Activated naive CD8-positive, alpha-beta T cell treated with anti-CD3 and anti-CD28 coated beads, Interleukin-2, amount 50 U/mL, for 16 hours (primary cell): ENCODE measurements at places on chromosomes 6 and 20.

DNA sequence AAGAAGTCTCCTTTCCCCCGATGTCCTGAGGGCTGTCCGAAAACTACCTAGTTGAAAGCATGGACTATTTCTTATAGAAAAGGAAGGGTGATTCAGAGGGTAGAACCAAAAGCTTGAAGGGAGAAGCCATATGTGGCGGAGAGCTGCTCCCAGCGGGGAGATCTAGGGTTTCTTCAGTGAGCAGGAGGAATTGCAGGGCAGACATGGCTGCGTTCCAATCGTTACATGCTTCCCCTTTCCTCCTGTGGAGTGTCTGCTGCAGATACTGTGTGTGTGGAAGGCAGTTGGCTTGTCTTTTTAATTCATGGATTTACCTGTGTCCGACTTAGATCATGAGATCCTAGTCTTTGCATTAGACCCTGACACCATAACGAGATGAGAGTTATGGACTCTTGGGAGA is 799.5 kb downstream of the QKI start:
- DNase-seq, result no peak

- DNase-seq, result no peak
Measured at GRCh38 chr6:107612762-107613415, 123.0 kb downstream of the SOBP start.

- no peak for DNase-seq
Measured at GRCh38 chr20:61661583-61661982, 404.1 kb downstream of the TAF4 start.

DNA sequence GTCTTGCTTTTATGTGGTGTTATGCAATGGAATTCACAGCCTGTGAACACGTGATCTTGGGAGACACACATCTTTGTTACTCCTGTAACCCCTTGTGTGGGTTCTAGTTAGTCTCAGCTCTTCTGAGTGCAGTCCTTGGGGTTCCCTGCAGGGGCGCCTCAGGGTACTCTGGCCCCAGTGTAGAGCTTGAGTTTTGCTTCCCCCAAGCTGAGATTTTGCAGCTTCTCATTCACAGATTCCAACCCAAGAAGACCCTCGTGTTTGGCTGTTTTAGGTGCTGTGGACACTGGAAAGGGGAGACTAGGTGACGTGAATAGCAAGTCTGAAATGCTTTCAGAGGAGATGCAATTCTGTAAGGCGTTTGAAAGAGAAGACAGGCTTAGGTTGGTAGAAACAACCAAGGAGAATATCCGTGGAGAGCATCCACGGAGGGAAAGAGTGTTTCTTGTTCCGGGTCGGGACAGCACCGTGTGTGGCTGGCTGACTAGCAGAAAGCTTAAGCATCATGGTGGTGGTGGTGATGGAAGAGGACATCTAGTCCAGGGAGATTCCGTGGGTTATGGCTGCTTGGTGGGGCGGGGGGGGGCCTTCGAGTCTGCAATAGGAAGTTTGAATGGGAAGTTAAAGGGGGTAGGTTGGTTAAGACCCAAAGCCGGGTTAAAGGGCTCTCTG is 30.1 kb downstream of the DUSP22 start:
- no peak for DNase-seq

DNA sequence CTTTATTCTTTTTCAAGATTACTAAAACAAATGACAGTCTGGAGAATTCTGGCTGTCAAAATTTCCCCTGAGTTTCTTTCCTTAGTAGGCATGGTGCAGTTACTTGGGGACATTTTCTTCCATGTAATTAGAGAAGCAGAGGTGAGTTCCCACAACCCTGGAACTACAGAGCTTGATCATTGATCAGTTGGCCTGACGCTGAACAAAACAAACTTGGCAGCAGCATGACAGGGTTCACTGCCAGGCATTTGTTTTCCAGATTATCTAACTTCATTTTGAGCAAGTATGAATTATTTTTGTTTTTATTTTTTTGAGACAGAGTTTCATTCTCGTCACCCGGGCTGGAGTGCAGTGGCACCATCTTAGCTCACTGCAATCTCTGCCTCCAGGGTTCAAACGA is 22.6 kb downstream of the IYD start:
- no peak for DNase-seq

- no peak for DNase-seq
Measured at GRCh38 chr6:128112494-128112893, 211.6 kb upstream of the THEMIS start.

DNA sequence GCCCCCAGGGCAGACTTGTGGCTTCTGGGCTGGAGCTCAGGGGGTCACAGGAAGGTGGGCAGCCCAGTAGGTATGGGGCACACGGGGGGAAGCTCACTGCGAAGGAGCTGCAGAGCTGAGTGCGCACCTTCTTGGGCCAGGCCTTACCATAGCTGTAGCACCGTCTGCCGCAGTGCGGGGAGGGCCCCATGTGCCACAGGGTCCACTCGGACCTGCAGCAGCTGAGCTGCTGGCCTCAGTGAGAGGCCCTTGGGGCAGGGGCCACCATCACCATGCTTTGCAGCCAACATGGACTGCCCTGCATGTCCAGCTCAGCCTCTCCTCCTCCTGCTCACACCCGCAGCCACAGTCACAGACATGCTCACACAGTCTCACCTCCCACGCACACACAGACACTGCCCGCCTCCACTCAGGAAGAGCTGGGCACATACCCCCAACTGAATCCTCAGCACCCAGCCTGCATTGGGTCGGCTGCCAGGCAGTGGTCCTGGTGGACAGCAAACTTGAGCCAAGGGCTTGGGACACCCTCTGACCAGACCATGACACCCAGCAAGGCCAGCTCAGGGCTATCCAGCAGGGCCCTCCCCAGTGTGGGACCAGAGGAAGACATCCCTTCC is 35.3 kb downstream of the YTHDF1 start:
- no peak for DNase-seq

DNA sequence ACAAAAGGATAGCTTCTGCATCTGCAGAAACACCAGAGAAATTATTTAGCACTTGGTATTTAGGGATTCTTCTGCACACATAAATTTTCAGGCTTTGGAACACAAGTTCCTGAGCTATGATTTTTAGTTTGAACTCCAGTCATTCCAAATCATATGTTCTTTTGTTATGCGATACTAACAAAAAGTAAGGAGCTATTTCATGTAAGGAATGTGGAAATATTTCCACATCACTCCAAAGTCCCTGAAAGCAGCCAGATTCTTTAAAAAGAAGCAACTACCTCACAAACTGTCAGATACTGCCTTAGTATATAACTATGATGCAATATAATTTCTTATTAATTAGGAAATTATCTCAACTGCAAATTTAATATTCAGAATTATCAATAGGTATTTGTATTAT is 106.9 kb downstream of the RNGTT start:
- no peak for DNase-seq

DNA sequence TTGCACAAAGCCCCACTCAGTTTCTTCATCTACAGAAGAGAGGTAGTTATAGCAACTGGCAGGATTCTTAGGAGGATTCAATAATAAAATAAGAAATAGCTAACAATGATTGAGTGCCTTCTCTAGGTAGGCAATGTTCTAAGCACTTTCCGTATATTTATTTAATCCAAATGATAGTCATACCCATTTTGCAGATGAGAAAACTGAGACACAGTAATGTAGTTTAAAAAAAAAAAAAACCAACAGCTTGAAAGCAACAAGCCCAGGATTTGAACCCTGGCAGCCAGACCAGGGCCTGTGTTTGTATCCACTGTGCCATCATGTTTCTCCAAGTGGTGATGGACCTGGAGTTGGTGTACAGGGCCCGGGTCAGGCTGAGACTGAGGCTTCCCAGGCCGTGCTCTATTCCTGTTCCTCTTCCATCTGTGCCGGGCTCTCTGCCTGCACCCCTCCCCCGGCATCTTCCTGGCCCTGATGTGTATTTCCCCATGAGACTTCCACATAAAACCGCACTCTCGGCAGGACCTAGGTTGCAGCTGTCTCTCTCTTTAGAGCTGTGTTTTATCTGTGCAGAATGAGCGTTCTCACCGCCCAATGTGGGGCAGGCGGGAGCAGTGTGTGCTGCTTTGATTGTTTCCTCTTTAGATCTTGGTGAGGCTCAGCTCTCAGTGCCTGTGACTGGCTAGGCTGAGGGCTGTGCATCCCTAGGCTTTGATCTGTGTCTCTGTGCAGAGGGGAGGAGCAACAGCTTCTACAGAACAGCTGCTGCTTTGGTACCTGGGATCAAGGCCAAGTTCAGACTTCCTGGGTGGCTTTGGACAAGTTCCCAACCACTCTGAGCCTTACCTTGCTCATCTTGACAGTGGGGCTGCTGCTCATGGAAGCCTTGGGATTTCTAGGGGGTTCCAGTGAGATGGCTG is 49.5 kb downstream of the TOX2 start:
- no peak for DNase-seq

- DNase-seq, result no peak
Measured at GRCh38 chr6:149242883-149243282, 74.6 kb upstream of the TAB2 start.

DNA sequence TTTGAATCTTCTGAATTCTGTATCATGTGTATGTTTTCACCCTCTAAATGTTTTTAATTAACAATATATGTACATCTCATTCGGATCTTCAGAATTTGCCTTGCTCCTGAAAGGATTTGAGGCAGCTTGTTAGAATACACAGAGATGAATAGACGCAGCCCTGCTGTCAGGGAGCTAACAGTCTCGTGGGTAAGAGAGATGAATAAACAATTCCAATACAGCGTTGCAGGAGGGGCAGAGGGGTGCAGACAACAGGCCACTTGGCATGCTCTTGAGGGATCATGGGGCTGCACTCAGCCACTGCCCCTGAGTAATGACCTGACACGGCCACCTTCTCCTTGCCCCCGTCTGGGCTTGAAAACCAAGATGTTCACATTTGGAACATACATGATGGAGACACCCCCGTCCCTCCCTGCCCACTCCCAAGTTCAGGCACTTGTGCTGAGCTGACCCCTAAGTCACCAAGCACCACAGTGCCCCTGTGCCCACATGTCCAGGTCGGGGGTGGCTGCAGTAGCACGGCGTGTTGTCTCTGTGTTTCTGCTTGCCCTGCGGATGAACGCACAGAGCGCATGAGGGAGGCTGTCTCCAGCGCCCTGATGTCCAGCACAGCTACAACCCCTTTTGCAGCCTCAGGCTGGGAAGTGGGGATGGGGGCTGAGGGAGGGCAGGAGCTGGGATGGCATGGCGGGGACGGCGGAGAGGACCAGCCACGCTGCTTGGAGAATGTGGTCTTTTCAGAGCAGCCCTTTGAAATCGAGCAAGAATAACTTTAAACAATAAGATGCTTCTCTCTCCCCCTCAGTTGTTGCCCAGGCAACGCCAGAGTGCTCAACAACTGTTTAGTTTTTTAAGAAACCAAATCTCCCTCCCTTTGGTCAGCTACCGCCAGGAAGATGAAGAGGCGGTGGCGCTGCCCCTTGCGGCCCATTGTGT is 33.0 kb upstream of the CDH22 start:
- DNase-seq, result no peak

GRCh38 chr20:19773471-19773870 is 15.4 kb downstream of the RIN2 start:
- no peak for DNase-seq

- DNase-seq, result no peak
Measured at GRCh38 chr20:24753130-24753529, 195.9 kb upstream of the CST7 start.

- DNase-seq, result no peak
Measured at GRCh38 chr20:64112691-64113443, 5.5 kb upstream of the NPBWR2 start.

DNA sequence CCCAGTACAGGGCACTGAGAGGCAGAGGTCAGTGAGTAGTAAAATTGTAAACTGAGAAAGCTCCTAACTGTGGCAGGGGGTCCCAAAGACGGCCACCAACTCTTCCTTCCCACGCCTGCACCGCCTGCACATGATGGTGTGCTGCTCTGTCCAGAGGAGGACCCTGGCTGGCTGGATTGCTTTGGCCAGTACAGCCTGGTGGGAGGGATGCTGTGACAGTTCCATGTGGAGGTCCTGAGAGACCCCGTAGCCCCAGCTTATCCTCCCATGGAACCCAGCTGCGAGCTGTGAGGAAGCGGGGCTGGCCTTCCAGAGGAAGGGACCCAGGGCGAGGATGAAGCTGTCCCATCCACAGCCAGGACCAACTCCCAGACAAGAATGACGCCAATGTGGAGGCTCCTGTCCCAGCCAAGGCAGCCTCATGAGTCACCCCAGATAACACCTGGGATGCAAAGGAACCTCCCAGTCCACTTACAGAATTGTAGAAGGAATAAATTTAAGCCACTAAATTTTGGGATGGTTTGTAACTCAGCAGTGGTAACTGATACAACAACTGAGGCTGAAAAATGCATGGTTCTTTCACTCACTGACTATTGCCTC is 2.0 kb upstream of the ACSS1 start:
- no peak for DNase-seq

GRCh38 chr6:47780510-47781356 is 1.1 kb upstream of the OPN5 start:
- no peak for DNase-seq

GRCh38 chr20:63509088-63509564 is 10.2 kb upstream of the EEF1A2 start:
- DNase-seq, result no peak

DNA sequence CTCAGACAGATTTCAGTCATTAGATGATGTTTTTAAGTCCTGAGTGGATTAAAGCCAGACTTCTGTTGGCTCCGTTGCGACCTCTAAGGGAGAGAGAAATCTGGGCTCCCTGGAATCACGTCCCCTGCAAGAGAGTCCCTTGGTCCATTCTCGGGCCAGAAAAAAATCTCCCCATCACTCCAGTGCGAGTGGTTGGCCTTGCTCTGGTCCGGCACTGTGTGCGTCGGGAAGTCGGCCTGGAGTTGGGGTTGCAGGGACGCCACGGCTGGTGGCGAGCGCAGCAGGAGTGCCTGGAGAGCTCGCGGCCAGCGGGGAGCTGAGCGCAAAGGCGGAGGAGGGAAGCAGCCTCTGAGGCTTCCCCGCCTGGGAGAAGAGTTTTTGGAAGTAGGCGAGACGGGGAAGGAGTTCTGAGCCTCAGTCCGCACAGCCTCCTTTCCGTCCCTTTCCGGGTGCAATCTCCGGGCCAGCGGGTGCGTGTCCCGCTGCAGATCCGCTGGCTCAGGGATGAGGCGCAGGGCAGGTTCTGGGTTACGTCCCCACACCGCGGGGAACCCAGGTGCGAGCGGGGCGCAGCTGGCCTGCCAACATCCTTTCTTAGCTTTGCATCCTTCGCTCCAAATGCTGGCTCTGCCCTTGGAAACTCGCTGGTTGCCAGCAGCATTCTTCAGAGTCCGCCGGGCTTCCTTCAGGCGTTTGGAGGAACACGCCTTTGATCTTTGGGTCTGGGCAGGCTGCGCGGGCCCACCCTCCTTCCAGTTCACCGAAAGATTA is 6.8 kb downstream of the TCF21 start:
- DNase-seq, result no peak

GRCh38 chr6:139853302-139853992 is 479.0 kb upstream of the CITED2 start:
- no peak for DNase-seq

DNA sequence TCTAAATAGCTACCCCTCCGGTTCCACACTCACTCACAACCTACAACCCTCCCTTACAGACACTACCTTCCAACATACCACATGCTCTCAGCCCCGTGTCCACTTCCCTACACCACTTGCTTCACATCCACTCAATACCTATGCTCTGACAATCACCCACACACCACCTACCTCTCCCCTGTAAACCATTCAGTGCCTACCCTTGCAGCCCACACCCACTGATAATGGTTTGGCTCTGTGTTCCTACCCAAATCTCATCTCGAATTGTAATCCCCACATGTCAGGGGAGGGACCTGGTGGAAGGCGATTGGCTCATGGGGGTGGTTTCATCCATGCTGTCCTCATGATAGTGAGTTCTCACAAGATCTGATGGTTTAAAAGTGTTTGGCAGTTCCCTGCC is 9.8 kb upstream of the ZNF343 start:
- DNase-seq, result no peak

- no peak for DNase-seq
Measured at GRCh38 chr6:24504287-24504648, 9.5 kb downstream of the ALDH5A1 start.
